HCEC 1CT (cell line): ENCODE measurements at places on chromosomes 7 and 10.

DNA sequence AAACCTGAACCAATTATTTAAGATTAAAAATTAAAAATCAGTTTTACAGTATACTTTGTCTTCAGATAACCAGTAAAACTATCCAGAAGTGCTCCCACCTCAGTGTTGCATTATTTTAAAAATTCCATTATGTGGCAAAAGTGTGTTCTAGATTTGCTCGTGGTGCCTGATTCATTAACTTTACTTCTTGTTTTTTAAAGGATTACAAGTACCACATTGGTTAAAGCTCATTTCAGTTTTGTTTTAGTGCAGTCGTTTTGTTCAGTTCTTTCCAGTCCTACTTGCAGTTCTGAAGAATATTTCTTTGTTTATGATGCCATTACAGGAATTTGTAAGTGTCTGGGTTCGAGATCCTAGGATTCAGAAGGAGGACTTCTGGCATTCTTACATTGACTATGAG, 69.0 kb downstream of the SNX10 start:
- DNase-seq = no peak

- peak; percentile 57 for DNase-seq
These were observed 17.6 kb downstream of the ZDHHC16 start for GRCh38 chr10:97463363-97464132.

DNA sequence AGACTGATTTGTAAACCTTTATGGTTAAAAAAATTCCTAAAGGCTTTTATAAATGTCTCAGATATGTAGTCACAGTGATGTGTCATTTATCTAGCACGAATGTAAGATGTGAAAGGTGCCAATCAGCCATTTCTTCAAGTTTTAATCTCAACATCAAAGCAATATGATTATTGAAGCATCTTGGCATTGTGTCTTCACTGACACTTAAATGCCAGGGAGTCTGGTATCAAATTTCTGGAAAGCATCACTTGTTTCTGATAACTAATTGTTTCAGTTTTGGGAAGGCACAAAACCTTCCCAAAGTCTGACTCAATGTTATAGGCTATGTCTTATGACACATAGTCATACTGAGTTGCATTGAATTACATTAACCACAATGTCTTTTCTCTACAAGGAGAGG, 492.0 kb upstream of the CNTNAP2 start:
- DNase-seq = peak; percentile 79

DNA sequence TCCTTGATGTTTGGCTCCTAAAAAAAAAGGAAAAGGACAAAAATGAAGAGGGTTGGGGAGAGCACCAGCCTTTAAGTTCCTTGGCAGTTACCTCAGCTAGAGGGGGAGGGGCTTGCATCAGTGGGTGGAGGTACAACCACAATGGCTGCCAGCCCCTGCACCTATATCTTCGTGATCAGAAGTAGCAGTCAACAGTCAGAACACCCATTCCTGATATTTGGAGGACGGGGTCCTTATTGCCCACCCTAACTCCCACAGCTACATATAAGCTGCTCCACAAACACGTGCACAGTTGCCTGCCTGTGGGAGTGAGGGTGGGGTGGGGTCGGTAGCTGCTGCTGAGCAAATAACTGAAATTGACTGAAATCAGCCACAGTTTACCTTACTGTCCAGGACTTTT, 26.2 kb downstream of the C1GALT1 start:
- DNase-seq = no peak

GRCh38 chr7:129066290-129067131, 11.6 kb upstream of the TNPO3 start:
- peak; percentile 42 for DNase-seq

- DNase-seq = no peak
These were observed 715.3 kb downstream of the DNAJB9 start for GRCh38 chr7:109284943-109285342.

- DNase-seq = no peak
These were observed 8.9 kb downstream of the SLC16A9 start for GRCh38 chr10:59700709-59701108.

DNA sequence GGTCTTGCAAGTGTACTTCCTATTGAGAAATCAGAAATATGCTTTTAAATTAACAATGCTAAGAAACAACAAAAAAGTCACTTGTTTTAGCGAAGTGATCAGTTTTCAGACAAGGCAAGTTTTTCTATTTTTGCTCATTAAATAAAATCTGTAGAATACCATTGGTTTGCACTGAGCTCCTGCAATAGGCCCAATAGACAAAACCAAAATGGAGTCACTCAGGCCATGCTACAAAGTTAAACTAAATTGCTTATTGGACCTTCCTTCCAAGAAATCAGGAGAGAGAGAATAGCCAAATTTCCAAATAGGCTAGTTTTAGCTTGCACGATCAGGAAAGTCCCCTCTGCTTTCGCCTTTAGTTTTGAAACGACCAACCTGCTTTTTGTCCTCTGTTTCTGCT, 73.4 kb upstream of the SLC13A1 start:
- DNase-seq = no peak

DNA sequence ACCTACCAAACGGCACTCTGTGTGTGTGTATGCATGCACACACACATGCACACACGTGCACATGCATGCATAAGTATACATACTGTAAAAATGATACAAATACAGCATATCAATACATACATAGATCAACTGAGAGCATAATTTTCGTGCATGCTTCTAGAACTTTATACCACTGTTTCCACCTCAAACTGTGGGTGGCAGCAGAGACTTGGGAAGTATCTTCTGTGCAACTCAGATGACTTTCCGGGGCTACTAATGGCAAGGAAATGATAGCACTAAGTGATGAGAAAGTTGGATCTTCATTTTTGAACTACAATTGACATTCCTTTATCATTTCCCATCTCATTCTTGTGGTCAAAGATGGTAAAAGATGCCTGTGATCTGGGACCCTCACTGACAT, 570.7 kb downstream of the REEP3 start:
- no peak for DNase-seq
